Liver (tissue), 10 donors: ENCODE measurements at places on chromosomes 2 and 18. TPM values are rescaled to one million over a fixed set of nuclear protein-coding genes. Genes with fewer than 3 reads are reported as not detected.

Gene CROCC2
- 0.08 TPM for total RNA-seq

GRCh38 chr2:106129150-106129549 lies 65.0 kb downstream of the UXS1 start:
- H3K27me3 ChIP-seq: no peaks in the 10 kb centered on the region
- H3K4me3 ChIP-seq: no peak overlapping the region
- no peaks in the 10 kb centered on the region for H3K36me3 ChIP-seq

- DNase-seq: no peak
- no peaks in the 10 kb centered on the region for H3K36me3 ChIP-seq
- no peaks in the 10 kb centered on the region for H3K4me1 ChIP-seq
- no peak overlapping the region for H3K27ac ChIP-seq
These were observed 183.2 kb upstream of the SPRED2 start for GRCh38 chr2:65615602-65616001.

- no peaks in the 10 kb centered on the region for H3K27me3 ChIP-seq
- no peak for DNase-seq
- H3K27ac ChIP-seq: no peak overlapping the region
- no peaks in the 10 kb centered on the region for H3K36me3 ChIP-seq
These were observed 408.9 kb downstream of the PLCL1 start for GRCh38 chr2:198213253-198213652.

DNA sequence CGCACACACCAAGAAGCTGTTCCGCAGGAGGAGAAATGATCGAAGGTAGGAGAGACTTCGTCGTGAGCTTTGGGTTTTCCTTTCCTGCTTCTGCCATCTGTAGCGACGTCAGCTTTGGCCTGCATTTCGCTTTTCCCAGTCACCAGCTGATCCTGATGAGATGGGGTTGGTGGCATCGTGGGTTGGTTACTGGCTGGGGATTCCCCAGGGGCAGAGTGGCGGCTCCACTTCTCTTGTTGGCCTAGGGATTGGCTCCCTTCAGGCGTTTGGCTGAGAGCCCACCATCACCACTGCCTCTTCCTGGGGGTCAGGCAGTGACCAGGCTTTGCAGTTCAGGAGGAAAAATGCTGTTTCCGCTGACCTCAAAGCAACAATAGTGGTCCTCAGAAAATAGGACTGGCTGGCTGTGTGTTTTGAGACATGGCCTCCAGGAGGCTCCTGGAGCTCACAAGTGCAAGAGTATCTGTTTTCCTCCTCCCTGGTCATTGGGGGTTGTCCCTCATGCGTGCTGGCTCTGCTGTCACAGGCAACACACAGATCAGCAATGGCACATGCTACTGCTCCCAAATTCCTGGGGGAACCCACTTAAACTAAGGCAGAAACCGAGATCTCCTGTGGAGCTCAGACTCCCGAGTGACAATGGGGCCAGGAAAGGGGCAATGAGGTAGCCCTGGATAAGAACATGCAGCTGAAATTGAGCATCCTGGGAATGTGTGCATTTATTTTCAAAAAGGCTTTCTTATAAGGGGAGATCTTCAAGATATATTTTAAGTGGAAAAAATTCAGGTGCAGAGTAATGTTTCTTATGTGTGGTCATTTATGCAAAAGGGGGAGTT lies 173.0 kb downstream of the CTIF start:
- no peaks in the 10 kb centered on the region for H3K4me1 ChIP-seq
- no peak overlapping the region for H3K4me3 ChIP-seq
- H3K36me3 ChIP-seq: no peaks in the 10 kb centered on the region
- no peaks in the 10 kb centered on the region for H3K27me3 ChIP-seq

GRCh38 chr2:7906431-7906830 lies 775.4 kb upstream of the ID2 start:
- no peak overlapping the region for H3K4me3 ChIP-seq
- H3K27ac ChIP-seq: no peak overlapping the region
- no peak for DNase-seq
